Uterus (tissue), 4 donors: ENCODE measurements at places on chromosomes 13 and 19. TPM values are rescaled to one million over a fixed set of nuclear protein-coding genes. Genes with fewer than 3 reads are reported as not detected.

DNA sequence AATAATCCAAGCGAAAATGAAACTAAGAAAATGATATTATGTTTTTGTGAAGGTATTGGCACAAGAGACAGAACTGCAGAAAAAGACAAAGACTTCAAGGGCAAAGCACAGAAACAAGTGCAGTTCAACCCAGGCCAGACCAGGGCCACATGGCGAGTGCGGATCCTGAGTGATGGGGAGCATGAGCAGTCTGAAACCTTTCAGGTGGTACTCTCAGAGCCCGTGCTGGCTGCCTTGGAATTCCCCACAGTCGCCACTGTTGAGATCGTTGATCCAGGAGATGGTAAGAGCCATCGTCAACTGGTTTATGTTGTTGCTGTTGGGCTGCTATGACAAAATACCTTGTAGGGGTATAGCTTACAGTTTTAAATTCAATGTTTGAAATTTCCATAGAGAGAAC, 82.6 kb downstream of the FREM2 start:
- DNase-seq: no peak
- H3K4me1 ChIP-seq: no peaks in the 10 kb centered on the region
- no peaks in the 10 kb centered on the region for H3K36me3 ChIP-seq
- H3K27ac ChIP-seq: no peak overlapping the region
- no peaks in the 10 kb centered on the region for H3K27me3 ChIP-seq

OR7G3 gene
- total RNA-seq: not detected

KIR2DL4 gene
- not detected for total RNA-seq

GRCh38 chr13:99314640-99315176, 7.5 kb upstream of the GPR183 start:
- no peak overlapping the region for H3K4me3 ChIP-seq
- H3K27ac ChIP-seq: no peak overlapping the region
- no peak for DNase-seq
- H3K4me1 ChIP-seq: peaks cover 13% of the 10 kb centered on the region
- no peaks in the 10 kb centered on the region for H3K27me3 ChIP-seq

PRR19 gene
- total RNA-seq: not detected

- H3K4me3 ChIP-seq: no peak overlapping the region
- H3K27me3 ChIP-seq: no peaks in the 10 kb centered on the region
- no peaks in the 10 kb centered on the region for H3K36me3 ChIP-seq
- H3K27ac ChIP-seq: peak overlapping the region; percentile 16
- H3K4me1 ChIP-seq: no peaks in the 10 kb centered on the region
Measured at GRCh38 chr13:49560270-49561061, 24.9 kb downstream of the RCBTB1 start.
